ENCODE measurements at places on chromosomes 7 and 10.

- no peak for DNase-seq
These were observed 59.3 kb upstream of the ECHDC3 start for GRCh38 chr10:11682851-11683250.

GRCh38 chr10:89295597-89295996, 6.2 kb upstream of the IFIT2 start:
- no peak for DNase-seq

- no peak for DNase-seq
These were observed 161.3 kb upstream of the NPVF start for GRCh38 chr7:25389489-25390106.

- DNase-seq = no peak
These were observed 448 bp upstream of the GOLGA7B start for GRCh38 chr10:97849103-97849686.

- no peak for DNase-seq
These were observed 88.3 kb upstream of the SEMA3D start for GRCh38 chr7:85275204-85275603.

DNA sequence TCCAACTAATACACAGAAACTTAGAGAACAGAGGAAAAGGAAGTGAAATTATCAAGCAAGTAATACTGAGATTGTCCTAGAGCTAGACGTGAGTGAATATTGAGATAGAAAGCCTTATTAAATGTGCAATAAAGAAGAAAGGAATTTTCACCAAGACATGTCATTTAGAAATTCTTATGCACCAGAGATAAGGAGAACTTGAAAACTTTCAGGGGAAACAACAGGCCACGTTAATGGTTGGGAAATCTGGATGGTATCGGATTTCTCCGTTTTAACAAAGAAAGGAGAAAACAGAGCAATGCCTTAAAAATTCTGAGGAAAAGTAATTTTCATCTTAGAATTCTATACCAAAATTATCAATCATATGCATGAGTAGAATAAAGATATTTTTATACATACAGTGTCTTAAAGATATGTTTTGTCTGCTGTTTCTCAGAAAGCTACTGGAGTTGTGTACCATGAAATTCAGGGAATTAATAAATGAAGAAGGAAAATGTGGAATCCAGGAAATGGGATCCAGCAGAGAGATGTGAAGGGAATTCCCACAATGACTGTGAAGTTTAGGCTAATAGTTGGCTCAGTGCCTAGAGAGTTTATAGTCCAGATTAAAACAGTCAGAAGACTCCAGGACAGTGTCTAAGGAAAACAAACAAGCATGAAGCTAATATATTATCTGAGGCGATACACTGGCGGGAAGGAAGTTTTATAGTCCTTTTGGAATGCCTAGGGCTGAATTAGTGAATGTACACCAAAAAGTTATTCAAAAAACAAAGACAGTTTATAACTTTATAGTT, 159.5 kb downstream of the PPP1R9A start:
- no peak for DNase-seq

DNA sequence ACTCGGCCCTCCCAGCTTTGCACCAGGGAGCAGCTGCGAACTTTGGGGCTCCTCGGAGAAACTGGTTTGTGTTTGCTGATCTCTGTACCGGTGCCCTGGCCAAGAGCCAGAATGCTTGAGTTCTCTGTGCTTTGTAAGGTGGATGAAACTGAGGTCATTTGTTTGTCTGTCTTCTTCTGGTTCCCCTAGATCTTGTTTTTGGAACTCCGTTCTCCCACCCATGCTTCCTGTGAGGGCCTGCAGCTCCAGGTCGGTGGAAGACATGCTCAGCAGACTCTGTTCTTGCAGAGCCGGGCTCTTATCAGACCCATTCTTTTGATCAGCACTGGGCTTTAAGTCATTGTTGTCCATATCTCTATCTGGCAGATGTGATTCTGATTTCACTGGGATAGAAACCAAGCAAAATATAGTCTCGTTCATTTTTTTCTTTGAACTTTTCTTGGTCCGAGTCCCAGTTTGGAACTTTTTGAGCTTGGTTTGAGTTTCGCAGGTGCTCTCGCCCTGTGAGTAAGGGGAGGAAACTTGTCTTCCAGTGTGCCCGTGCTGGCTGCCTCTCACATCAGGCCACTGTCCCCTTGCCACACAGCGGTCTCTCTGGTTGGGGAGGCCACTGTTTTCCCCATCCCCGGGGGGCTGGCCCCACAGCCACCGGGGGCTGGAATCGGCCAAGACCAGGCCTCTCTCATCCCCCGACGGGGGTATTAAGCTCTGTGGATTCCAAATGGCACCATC, 31.2 kb downstream of the JCAD start:
- no peak for DNase-seq

DNA sequence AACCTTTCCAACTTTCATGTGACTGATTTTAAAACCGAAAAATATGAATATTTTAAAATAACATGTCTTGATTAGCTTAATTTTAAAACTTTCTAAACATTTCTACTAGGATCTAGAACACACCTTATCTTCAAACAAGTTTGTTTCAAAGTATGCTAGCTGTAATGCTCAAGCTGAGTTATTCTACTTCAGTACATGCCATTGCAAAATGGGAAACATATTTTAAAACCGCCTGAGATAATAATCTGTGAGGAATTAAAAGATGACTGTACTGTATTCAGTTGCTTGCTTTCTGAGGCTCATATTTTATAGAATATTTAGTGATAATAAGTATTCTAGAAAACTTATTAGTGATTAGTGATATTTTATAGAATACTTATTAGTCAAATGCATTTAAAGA, 99.6 kb downstream of the LMBR1 start:
- DNase-seq = no peak

- no peak for DNase-seq
These were observed 265.3 kb upstream of the HABP2 start for GRCh38 chr10:113287592-113287991.

DNA sequence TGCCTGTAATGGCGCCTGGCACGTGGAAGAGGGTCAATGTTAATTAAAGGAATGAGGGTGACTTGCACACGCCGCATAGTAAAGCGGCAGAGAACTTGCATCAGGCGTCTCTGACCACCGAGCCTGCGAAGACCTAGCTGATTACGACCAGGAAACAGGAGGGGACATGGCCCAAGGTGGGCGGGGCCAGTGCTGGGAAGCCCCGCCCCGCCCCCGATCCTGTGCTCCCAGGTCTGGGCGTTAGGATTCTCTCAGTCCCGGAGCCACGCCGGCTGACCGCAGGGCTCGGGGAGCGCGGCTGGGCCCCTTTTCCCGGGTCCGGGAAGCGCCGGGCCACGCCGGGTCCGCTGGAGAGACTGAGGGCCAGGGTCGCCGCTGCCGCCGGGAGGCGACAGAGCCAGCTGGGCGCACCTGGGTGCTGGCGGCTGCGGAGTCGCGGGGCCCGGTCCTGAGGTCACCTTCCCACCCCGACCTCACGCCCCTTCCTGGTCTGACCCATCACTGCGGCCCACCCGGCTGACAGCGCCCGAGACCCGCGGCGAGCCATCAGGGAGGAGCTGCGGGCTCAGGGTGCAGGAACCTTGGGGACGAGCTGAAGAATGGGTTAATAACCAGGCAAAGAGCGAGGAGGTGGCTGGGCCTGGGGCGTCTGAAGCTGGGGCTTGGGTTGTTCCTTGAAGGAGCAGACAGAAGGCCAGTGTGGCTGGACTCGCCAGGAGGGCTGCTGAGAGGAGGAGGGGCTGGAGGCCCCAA, 23.0 kb upstream of the GRID1 start:
- peak; percentile 35 for DNase-seq

- DNase-seq = no peak
These were observed 175.6 kb downstream of the ELFN1 start for GRCh38 chr7:1845536-1846311.

DNA sequence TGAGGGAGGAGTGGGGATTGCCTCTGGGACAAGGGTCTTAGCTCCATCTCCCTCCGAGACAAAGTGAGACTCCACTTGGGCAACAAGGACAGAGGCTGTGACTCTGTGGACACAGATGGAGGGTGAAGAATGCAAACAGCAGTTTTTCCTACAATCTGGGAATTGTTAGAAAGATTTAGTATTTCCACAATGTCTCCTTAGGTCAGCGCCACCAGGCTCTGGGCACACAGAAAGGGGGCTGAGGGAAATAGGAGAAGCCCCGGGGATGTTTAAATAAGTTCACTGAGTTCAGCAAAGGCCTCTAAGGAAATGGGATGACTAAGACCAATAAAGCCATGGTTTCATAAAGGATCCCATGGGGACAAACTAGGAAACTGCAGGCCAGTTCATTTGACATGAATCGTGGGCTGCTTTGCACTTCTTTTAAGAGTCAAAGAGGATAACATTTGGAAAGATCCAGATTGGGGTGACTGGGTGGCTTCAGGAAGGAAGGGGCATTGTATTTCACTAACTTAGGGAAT, 219.8 kb upstream of the GLI3 start:
- no peak for DNase-seq

GRCh38 chr7:416761-417624, 102.7 kb downstream of the PDGFA start:
- DNase-seq = no peak

GRCh38 chr7:147428075-147428474, 1162.5 kb upstream of the C7orf33 start:
- DNase-seq = no peak

- no peak for DNase-seq
These were observed 367.8 kb upstream of the C7orf33 start for GRCh38 chr7:148222721-148223120.

DNA sequence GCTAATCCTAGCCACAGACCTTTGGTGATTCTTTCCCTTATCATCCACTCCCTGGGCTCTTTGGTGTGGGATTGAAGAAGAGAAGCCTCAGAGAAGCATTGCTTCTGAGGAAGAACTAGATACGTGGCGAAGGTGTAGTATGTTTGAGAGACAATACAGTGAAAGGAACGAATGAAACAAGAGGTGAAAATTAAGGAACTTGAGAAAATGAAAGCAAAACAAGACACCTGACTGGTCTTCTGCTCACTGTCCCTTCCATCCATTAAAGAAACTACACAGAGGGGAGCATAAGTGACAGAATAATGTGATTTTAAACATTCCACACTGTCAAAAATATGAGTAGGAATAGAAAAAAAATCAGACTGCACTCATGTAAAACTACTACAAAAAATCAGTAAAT, 219.6 kb upstream of the NPSR1 start:
- DNase-seq = no peak

GRCh38 chr10:17233286-17233991, 5.4 kb downstream of the VIM start:
- no peak for DNase-seq

DNA sequence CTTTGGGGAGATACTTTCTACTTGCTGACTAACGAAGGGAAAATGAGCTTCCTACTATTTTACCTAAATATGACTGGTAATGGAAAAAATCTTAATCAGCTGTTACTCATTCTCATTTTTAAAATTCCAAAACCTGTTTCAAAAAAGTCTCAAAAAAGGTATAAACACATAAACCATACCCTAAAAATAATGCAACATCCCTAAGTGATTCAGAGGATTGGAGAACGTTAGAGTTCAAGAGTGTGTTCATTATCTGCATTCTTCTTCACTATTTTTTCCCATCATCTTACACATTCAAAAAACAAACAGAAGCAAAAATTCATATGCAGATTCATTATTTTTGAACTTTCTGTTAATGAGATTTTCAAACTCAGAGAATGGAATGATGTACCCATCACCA, 150.4 kb upstream of the GNAI1 start:
- DNase-seq = no peak

- no peak for DNase-seq
These were observed 1175.2 kb downstream of the NXPH1 start for GRCh38 chr7:9608560-9608959.

DNA sequence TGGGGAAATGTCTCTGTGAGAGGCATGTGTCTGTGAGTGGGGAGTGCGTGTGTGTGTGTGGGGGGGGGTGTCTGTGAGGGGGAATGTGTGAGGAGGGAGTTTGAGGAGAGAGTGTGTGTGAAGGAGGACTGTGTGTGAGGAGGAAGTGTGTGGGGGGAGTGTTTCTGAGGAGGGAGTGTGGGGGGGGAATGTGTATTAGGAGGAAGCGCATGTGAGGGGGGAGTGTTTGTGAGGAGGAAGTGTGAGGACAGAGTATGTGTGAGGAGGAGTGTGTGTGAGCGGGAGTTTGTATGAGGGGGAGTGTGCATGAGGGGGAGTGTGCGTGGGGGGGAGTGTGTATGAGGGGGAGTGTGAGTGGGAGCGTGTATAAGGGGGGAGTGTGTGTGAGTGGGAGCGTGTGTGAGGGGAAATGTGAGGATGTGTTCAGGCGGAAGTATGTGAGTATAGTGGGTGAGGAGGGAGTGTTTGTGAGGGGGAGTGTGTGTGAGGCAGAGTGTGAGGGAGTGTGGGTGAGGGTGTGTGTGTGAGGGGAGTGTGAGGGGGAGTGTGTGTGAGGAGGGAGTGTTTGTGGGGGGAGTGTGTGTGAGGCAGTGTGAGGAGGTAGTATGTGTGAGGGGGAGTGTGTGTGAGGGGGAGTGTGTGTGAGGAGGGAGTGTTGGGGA, 21.8 kb upstream of the PTPRN2 start:
- DNase-seq = no peak

- peak; percentile 58 for DNase-seq
These were observed 34.6 kb downstream of the AGK start for GRCh38 chr7:141585592-141586510.

- no peak for DNase-seq
These were observed 486.9 kb downstream of the PLXNA4 start for GRCh38 chr7:132089356-132089755.

GRCh38 chr7:82697897-82698296, 254.3 kb upstream of the CACNA2D1 start:
- no peak for DNase-seq

DNA sequence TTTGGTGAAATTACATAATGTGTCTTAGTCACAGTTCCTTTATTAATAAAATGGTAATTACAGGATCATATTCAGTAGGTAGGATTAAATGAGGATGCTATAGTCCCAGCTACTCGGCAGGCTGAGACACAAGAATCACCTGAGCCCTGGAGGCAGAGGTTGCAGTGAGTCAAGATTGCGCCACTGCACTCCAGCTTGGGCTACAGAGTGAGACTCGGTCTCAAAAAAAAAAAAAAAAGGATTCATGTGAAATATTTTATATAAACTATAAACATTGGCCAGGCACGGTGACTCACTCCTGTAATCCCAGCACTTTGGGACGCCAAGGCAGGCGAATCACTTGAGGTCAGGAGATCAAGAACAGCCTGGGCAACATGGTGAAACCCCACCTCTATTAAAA, 197.9 kb downstream of the IMMP2L start:
- DNase-seq = no peak

- no peak for DNase-seq
These were observed 10.9 kb upstream of the PAX2 start for GRCh38 chr10:100734295-100735086.

DNA sequence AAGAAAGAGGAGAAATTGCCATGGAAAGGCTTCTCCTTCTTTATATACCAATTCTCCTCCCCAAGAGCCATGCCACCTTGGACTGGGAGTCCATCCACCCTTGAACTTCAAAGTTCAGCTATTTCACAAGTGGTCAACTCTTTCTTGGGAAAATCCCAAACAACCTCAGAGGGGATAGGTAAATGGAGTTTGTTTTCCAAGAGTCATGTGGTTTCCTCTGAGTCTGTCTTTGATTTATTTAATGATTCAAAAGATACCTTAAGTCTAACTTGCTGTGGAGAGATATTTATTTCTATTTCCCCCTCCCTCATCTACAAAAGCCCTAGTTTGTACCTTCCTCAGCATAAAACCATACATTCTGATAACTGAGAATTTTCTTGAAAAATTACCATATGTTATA, 758.6 kb upstream of the IGFBP3 start:
- DNase-seq = no peak

Data from stimulated activated CD4-positive, alpha-beta T cell treated with anti-CD3 and anti-CD28 coated beads, Interleukin-2, amount 100 ng/mL, for 24 hours (primary cell).